ENCODE measurements at places on chromosomes 4 and X.

- DNase-seq = peak; percentile 59
These were observed 247.9 kb upstream of the HAND2 start for GRCh38 chr4:173777921-173778320.

DNA sequence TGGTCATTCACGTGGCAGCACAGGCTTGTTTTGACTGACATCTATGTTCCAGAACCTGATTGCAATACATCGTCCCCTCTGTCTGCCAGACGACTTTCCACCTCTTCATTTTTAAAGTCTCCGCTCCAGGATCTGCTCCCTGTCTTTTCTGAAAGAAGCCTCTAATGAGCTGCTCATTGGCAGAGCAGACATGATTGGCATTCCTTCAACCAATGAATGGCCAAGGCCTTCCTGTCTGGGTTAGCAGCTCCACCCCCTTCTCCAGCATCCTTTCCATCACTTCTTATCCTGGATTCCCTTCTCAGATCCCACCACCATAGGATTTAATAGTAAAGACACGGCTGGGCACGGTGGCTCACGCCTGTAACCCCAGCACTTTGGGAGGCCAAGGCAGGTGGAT is 202.7 kb upstream of the KLF3 start:
- DNase-seq = peak; percentile 54

GRCh38 chr4:173247321-173247720 is 78.7 kb downstream of the GALNT7 start:
- no peak for DNase-seq

DNA sequence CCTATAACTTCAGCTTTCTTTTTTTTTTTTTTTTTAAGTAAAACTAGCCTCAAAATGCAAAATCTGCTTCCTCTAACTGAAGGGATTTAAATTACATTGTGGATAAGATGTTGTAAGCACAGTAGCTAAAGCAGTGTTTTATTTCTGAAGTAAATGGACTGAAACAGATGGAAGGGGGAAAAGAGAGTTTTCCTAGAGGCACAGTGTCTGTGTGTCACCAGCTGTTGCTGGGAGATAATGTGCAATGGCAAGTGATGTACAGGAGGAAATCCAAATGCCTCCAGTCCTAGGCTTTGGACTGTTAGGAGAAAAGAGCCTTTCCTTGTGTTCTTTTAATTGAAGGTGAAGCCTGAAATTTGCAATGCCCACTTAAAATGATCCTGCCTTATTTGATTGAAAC is 672.1 kb downstream of the GRXCR1 start:
- DNase-seq = no peak

DNA sequence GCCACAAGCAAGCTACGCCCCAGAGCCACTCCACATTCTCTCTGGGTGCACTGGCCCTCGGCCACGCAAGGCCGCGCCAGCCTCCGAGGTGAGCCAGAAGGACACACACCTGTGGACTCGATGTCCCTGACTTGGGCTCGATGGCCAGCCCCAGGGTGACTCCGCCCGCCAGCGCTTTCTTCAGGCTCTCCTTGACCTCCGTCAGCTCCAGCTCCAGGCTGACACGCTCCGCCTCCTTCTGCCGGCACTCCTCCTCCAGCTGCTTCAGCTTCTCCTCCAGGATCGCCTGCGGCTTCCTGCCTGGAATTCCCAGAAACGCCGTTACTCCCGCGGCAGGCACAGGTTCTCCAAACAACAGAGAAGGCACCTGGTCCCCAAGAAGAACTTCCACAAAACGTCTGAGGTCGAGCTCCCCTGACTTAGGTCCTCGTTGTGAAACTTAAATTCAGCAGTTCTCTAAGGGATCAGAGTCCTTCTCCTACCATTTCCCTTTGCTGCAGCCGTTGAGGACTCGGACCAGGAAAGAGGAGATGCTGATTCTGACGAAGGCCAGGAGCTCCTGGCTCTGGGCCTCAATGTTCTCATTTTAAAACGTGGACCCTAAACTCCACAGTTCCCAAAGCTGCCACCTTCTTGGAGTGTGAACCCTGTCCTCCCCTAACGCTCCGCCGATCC is 166.8 kb downstream of the AFAP1 start:
- peak; percentile 32 for DNase-seq

- no peak for DNase-seq
These were observed 28.7 kb downstream of the SEC24B start for GRCh38 chr4:109462297-109462696.

Data from mesendoderm (in vitro differentiated cells).